HCT116 (cell line): ENCODE measurements at places on chromosomes 7 and 10.
A peak's percentile ranks its signal among the peaks of the same experiment; 100 is the strongest.

DNA sequence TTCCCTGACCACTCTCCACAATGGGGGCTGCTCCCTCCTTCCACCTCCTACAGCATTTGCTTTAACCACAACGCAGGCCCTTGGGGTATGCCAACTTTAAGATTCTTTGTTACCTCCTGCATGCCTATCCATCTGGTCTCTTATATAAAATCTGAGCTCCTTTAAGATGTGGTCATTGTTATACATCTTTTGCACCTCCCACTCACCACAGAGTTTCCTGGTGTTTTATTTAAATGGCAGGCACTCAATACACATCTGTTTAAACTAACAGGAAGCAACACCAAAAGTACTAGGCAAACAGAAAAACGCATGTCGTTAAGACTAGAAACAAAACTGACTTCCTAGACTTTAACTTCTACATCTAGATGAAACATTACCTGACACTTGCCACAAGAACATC is 36.3 kb downstream of the SLC25A13 start:
- no peak overlapping the region for H3K4me3 ChIP-seq
- H3K36me3 ChIP-seq, result no peaks in the 10 kb centered on the region
- DNase-seq, result no peak
- no peaks in the 10 kb centered on the region for H3K4me1 ChIP-seq
- H3K27me3 ChIP-seq, result no peaks in the 10 kb centered on the region
- H3K27ac ChIP-seq, result no peak overlapping the region

DNA sequence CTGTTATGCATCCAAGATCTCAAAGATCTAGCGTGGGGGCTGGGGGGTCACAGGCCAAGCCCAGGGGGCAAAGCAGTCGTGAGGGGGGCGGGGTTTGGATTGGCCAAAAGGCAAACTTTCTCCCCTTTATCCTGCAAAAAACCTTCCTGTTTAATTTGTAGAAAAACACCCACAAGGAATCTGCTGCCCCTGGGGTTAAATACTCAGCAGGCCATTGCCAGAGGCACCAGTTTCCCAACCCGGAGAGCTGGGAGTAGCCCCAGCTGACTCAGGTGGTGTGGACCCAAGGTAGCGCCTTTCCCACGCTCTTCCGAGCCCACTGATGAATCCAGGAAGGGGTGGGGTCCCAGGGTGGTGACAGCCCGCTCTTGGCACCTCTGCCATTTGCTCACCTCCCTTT is 21.4 kb downstream of the KCP start:
- no peak overlapping the region for H3K4me3 ChIP-seq
- peaks cover 66% of the 10 kb centered on the region for H3K4me1 ChIP-seq
- no peak for DNase-seq
- no peak overlapping the region for H3K27ac ChIP-seq
- H3K27me3 ChIP-seq, result no peaks in the 10 kb centered on the region
- H3K36me3 ChIP-seq, result no peaks in the 10 kb centered on the region

DNA sequence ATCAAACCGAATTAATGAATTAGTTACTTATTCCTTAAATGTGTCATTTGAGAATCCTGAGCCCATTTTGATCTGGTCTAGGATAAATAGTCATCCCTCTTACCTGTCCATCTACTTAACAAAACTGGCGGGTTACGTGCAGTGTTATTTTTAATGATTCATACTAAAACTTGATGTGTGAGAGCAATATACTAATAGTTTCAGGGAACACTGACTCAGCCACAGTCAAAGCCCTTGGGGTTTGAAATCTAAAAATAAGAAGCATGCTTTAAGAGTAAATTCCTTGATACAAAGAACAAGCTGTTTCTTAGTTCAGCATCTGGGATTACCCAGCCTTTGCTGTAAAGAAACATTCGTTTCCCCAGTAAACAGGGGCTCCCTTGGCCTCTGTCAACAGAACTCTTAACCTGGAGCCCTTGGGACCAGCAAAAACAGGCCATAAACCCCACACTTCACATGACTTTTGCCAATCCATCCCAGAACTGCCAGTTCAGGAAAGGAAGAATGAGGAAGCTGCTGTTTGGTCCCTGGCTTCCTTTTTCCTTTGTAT is 370.6 kb upstream of the IGFBP3 start:
- DNase-seq, result no peak
- no peaks in the 10 kb centered on the region for H3K27me3 ChIP-seq
- no peak overlapping the region for H3K4me3 ChIP-seq

GRCh38 chr7:55018361-55019190 is at the start of gene EGFR:
TSS of gene EGFR (plus strand) at chr7:55019017. CDS start at chr7:55019278, 261 bp downstream.
- H3K4me3 ChIP-seq, result peak within 1 kb of the TSS; percentile 76
- peaks cover 17% of the 10 kb centered on the region for H3K4me1 ChIP-seq
- no peaks in the 10 kb centered on the region for H3K27me3 ChIP-seq
- DNase-seq, result peak; percentile 40

DNA sequence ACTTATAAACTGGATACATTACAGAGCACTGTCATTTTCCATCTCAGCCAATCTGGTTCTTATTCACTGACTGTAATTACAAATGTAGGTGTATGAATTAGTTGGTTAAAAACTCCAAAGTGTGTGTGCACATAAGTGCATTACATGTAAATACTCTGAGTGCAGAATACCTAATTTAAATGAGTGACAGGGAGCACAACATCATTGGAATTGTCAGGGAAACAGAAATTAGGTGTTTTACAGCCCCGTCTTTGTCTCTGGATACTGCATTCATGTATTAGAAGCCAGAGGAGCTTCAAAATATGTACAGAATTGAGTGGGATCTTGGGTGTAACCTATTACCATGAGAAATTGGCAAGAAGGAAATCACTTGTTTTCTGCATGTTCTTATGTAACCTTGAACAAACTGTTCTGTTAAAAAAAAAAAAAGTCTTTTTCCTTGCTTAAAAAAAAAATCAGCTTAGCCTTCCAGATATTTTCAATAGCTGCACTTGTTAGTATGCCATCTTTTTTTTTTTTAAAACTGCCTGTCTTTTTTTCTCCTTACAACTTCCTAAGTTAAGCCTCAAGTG is 31.1 kb downstream of the CELF2 start:
- no peak for DNase-seq
- H3K4me3 ChIP-seq, result no peak overlapping the region
- no peaks in the 10 kb centered on the region for H3K4me1 ChIP-seq
- H3K27ac ChIP-seq, result no peak overlapping the region
- no peaks in the 10 kb centered on the region for H3K36me3 ChIP-seq

DNA sequence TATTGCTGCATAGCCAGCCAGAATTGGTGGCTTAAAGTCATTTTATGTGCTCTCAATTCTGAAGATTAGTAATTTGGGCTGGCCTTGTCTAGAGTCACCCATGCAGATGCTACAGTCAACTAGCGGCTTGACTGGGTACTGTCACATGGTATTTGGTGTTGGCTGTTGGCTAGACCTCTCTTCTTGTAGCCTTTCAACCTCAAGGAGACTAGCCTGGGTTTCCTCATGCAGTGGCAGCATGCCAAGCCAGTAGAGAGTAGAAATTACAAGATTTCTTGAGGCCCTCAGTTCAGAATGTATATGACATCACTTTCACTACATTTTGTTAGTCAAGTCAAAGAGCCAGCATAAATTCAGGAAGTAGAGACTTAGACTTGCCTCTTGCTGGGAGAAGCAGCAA is 3.7 kb upstream of the ZNF800 start:
- no peak overlapping the region for H3K4me3 ChIP-seq
- H3K27me3 ChIP-seq, result 0 out of 2 replicates have a peak, but pooled peaks cover 9% of the 10 kb centered on the region
- H3K4me1 ChIP-seq, result peaks cover 4% of the 10 kb centered on the region; the same call in 1 of the 2 replicates
- no peak for DNase-seq

DNA sequence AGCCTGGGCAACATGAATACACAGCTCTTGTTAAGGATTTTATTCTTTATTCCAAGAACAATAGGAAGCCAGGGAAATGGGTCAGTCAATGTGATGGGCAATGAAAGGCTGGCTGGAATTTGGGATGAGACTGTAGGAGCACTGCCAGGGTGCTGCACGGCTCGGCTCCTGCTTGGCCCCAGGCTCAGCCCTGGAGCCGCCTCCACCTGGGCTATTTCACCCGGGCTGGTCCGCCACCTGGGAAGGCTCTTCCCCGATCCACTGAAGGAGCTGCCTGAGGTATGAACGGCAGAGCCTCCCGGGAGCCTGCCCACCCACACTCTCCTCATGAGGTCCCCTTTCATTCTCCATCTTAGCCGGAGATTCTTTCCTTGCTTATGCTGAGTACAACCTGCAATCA is 80.4 kb upstream of the KMT2C start:
- no peak for DNase-seq
- no peaks in the 10 kb centered on the region for H3K27me3 ChIP-seq
- H3K27ac ChIP-seq, result no peak overlapping the region

GRCh38 chr10:61021926-61022325 is 77.9 kb upstream of the RHOBTB1 start:
- no peak overlapping the region for H3K4me3 ChIP-seq
- no peaks in the 10 kb centered on the region for H3K36me3 ChIP-seq
- H3K27ac ChIP-seq, result no peak overlapping the region

DNA sequence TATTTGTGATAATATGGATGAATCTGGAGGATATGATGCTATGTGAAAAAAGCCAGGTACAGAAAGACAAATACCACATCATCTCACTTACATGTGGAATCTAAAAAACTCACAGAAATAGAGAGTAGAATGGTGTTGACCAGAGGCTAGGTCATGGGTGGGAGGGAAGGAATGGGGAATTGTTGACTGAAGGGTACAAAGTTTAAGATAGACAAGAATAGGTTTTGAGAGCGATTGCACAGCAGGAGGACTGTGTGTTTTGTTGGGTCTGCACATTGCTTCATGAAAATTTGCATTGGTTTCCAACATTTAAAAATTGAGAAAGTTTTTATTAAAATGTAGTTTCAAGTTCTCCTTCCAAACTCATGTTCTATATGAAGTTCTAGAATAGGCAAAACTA is 8.4 kb downstream of the SLC26A5 start:
- no peak overlapping the region for H3K4me3 ChIP-seq
- H3K4me1 ChIP-seq, result no peaks in the 10 kb centered on the region
- H3K27me3 ChIP-seq, result peaks cover 4% of the 10 kb centered on the region; the same call in 1 of the 2 replicates
- no peak for DNase-seq
- H3K27ac ChIP-seq, result no peak overlapping the region

GRCh38 chr7:47938574-47939165 is 9.6 kb downstream of the PKD1L1 start:
- no peak for DNase-seq
- H3K27me3 ChIP-seq, result no peaks in the 10 kb centered on the region
- H3K27ac ChIP-seq, result no peak overlapping the region
- no peaks in the 10 kb centered on the region for H3K4me1 ChIP-seq

GRCh38 chr7:2971914-2972834 is 71.5 kb downstream of the CARD11 start:
- no peak overlapping the region for H3K27ac ChIP-seq
- H3K27me3 ChIP-seq, result no peaks in the 10 kb centered on the region
- no peaks in the 10 kb centered on the region for H3K36me3 ChIP-seq
- H3K4me1 ChIP-seq, result no peaks in the 10 kb centered on the region

DNA sequence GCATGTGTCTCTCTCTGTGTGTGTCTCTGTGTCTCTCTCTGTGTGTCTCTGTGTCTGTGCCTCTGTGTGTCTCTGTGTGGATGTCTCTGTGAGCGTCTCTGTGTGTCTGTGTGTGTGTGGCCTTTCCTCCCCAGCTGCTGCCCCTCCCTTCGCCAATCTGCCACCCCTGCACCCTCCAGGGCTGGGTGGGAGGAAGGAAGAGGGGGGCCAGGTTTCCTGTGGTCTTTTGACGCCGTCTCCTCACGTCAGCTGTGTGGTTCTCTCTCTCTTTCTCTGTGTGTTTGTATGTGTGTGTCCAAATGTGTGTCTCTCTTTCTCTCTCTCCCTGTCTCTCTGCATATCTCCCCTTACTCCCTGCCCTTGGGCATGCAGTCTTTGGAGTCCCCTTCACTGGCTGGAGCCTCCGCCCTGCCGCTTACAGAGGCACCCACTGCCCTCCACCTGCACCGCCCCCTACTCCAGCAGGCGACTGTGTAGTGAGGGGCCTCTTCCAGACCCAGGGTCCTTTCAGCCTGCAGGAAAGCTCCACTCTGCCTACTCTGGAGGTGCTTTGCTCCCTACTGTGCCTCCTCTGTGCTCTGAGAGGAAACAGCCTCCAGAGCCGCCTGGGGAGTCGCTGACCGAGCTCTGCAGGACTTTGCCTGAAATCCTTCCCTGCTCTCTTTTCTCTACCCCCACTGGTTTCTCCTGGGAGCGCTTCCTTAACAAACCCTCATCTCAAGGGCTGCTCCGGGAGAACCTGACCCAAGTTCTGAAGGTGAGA is 44.2 kb upstream of the C10orf71 start:
- H3K27me3 ChIP-seq, result peaks cover 41% of the 10 kb centered on the region; the same call in 1 of the 2 replicates
- H3K4me1 ChIP-seq, result no peaks in the 10 kb centered on the region
- H3K27ac ChIP-seq, result no peak overlapping the region
- no peak overlapping the region for H3K4me3 ChIP-seq
- no peak for DNase-seq

- H3K27me3 ChIP-seq, result peaks cover 33% of the 10 kb centered on the region
- no peaks in the 10 kb centered on the region for H3K36me3 ChIP-seq
- H3K4me3 ChIP-seq, result no peak overlapping the region
- H3K4me1 ChIP-seq, result no peaks in the 10 kb centered on the region
- no peak overlapping the region for H3K27ac ChIP-seq
- DNase-seq, result no peak
Measured at GRCh38 chr7:142897691-142898090, 12.1 kb upstream of the TRPV6 start.

DNA sequence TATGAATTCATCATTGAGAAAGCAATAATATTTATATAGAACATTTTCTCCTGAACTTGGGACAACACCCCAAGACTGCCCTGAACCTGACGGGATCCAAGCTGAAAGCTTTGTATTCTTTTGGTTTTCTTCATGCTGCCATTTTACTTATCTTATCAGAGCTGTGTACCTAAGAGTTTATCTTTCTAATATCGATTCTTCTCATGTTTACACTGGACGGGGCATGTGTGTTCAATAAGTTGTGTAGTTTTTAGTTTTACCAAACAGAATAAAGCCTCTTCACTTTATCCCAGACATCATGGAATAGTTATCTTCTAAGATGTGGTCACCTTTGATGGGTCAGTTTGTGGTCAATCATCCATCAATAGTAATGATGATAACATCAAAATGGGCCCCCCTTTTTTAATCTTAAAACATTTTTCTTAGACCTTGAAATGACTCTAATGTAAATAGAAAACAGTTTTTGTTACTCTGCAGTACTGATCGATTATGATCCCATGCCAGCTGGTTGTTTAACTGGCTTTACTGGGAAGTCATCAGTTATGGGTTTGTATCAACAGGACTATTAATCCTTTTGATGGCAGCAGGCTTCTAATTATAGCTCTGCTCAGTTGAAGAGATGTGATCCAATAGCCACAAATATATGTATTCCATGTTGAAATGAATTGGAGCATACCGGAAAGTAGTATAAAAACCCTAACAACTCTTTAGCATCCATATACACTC is 446.1 kb downstream of the KCNMA1 start:
- no peak for DNase-seq
- no peak overlapping the region for H3K4me3 ChIP-seq
- H3K27me3 ChIP-seq, result peaks cover 87% of the 10 kb centered on the region
- no peaks in the 10 kb centered on the region for H3K36me3 ChIP-seq
